ENCODE measurements at places on chromosomes 5 and 9.

DNA sequence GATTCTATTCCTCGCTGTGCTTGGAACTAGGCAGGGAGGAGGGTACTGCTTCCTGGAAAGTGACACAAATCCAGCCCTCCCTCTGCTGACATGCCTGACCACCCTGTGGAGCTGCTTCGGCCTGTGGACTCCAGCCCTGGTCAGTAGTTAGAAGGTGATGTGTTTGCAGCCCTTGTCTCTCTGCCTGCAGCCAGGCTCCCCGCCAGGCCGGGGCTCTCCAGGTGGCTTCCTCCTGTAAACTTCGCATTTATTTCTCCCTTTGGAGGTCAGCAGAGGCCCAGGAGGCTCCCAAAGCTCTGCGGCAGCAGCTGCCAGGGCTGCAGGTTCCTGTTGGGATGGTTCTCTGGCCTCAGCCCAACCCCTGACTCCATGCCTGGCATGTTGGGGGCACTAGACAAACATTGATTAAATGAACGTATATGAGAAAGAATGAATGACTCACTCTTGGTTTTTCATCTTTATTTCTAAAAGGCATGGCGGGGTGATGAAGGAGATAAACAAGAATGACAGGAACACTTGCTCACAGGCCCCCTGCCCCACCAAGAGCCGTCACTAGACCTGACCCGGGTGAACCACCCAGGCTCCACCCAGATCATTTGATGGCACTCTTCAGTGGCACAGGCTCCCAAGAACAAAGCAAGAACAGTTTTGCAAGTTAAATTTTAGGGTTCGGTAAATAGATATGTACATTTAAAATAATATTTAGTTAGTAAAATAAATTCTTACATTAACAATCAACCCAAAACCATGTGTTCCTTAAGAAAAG, 8.4 kb upstream of the IRX2 start:
- DNase-seq = no peak

- DNase-seq = no peak
Observed at GRCh38 chr5:56367748-56368147, 134.6 kb upstream of the ANKRD55 start.

DNA sequence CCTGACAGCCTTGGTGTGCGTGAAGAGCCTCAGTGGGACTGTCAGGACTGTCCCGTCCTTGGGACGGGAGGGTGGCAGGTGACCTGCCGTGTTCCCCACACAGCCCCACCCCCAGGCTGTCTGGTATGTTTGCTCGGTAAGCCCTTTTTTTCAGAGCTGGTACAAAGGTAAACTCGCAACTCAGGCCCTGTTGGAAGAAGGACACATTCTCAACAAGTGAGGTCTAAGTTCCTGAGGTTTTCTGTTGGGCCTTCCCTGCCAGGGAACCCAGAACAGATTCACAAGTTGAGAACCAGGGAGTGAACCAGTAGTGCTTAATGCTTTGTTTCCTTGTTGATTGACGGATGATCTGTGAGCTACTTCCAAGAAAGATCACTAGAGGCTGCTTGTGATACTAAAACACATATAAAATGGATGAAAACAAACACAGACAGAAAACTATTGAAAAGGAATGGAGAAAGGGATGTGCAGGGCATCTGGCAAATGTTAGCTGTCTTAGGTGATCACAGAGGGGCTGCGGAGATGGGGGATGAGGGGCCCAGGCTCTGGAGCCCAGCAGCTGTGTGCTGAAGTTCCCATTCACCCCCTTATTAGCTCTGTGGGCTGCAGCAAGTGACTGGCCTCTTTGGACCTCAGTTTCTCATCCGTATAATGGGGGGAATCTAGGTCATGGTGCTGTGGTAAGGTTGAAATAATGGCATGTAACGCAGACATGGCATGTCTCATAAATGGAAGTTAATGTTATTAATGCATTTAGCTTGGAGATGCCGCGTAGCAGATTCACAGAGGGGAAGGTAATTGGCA, 2.7 kb downstream of the NDST1 start:
- no peak for DNase-seq

DNA sequence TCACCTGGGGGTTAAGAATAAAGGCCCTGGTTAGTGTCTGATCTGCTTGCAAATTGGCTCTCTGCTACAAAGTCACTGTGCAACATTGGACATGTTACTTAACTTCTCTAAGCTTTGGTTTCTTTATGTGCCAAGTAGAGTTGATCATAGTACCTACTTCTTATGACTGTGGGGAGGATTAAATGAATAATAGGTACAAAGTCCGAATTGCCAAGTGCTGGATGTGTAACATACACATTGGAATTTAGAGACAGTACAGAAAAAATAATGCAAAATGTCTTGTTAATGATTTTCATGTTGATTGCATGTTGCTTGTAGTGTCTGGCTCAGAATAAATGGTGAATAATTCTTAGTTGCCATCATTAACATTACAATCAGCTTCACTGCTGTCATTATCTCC, 2.2 kb downstream of the DOCK8 start:
- no peak for DNase-seq

Measured in NCI-H2029 treated with DMSO at 0.1 percent for 48 hours (cell line).